ENCODE measurements at places on chromosomes 4 and X.

GRCh38 chr4:131366714-131367113 lies 1782.4 kb upstream of the PCDH10 start:
- DNase-seq = no peak

DNA sequence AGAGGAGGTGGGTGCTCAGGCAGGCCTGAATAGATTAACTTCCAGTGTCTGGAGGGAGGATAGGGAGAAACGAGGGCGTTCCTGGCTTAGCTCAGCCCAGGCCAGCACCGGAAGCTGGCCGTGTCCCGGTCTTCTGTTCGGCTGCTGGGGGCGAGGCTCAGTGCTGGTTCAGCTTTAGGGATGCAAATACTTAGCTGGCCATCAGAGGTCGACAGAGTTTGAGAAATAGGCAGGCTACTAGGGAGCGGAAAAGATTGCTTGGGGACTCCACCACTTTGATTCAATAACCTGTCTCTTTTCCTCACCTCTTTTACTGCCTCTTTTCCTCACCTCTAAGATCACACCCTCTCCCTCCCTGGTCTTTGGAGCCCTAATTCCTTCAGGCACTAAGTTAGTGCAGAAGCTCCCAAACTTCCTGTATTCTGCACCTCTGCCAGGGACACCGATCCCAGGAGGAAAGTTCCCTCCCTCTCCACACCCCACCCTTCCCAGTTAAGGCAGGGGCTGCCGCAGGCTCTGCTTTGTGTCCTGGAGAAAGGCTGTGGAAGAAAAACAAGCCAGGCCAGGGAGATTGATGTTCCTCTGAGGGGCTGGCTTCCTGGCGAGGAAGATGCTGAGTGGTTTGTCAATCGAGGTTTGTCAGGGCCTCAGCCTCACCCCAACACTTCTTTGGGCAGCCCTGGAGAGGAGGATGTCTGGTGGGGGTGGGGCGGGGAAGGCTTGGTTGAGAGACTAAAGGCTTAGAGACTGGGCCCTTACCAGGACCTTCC lies 6.0 kb upstream of the EFNB1 start:
- DNase-seq = peak; percentile 30

DNA sequence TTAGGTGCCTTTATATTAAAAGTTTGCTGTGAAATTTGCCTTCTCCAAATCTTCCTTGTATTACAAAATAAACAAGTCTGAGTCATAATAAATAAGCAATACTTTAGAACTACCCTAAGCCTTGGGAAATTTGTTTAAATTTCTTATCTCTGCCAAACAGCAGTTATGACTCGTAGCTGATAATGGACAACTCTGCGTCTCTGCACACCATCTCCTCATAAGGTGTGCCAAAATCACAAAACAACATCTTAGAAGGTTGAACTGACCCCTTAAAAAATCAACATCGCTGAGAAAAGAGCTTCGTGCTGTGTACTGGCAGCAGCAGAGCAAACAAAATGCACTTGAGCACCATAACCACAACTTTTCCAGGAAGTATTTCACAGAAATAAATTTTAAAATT lies 22.0 kb downstream of the OR13H1 start:
- DNase-seq = no peak

GRCh38 chrX:97682991-97683840 lies 799.5 kb downstream of the RPA4 start:
- no peak for DNase-seq

DNA sequence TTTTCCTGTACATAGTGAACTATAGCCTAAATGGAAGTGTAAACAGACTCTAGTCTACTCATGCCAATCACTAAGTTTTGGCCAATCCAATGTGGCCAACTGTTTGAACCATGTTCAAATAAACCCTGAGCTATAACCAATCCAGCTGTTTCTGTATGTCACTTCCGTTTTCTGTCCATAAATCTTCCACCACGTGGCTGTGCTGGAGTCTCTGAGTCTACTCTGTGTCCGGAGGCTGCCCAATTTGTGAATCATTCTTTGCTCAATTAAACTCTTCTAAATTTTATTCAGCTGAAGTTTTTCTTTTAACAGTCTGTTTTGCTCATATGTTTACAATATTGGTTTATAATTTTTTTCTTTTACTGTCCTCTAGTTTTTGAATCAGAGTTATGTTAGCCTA lies 112.3 kb upstream of the BANK1 start:
- DNase-seq = no peak

GRCh38 chrX:107716118-107716684 lies 59.4 kb downstream of the TSC22D3 start:
- DNase-seq = peak; percentile 19

GRCh38 chrX:3119376-3119775 lies 78.1 kb downstream of the ARSF start:
- no peak for DNase-seq
